ENCODE measurements at places on chromosomes 5 and 9. TPM values are rescaled to one million over a fixed set of nuclear protein-coding genes. Genes with fewer than 3 reads are reported as not detected.

DNA sequence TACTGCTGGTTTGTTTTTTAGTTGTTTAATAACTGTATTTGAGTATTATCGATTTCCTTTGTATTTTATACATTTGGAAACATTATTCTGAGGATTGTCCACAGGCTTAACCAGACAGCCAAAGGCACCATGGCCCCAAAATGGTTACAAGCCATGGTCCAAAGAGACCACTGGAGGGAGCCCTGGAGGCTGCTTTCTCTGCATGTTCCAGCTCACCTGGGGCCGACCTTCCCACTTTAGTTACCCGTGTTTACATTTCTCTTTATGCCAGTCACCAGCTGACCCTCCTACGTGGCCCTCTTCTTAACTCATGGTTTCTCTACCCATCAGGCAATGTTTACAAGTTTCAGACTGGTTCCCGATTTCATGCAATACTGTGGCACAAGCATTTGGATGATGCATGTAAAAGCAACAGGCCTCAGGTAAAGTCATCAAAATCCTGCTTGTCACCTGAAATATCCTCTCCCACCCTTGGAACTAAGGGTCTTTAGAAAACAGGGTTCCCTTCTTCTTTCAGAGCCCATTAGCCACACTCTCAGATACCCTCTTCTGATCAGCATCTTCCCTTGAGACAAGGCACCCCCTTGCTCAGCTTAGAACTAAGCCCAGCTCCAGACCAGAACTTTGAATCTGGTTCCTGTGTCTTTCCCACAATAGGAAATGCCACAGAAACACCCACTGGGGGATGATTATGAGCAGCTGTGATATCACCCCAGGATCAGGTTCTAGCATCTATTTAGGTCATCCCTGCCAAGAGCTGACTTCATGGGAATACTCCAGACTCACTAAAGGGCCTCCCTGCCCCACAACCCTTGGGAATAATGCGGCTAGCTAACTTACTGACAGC is 49.9 kb upstream of the GARNL3 start:
- no peaks in the 10 kb centered on the region for H3K27me3 ChIP-seq
- no peaks in the 10 kb centered on the region for H3K4me1 ChIP-seq
- no peaks in the 10 kb centered on the region for H3K36me3 ChIP-seq
- DNase-seq = peak; percentile 67

- no peak overlapping the region for H3K4me3 ChIP-seq
- peaks cover 3% of the 10 kb centered on the region for H3K27me3 ChIP-seq
- H3K27ac ChIP-seq = no peak overlapping the region
- H3K4me1 ChIP-seq = peaks cover 28% of the 10 kb centered on the region
- no peak for DNase-seq
- H3K36me3 ChIP-seq = no peaks in the 10 kb centered on the region
Observed at GRCh38 chr5:142221091-142221860, 103.5 kb downstream of the SPRY4 start.

ISCA1 gene
- 24.0 TPM for total RNA-seq

DNA sequence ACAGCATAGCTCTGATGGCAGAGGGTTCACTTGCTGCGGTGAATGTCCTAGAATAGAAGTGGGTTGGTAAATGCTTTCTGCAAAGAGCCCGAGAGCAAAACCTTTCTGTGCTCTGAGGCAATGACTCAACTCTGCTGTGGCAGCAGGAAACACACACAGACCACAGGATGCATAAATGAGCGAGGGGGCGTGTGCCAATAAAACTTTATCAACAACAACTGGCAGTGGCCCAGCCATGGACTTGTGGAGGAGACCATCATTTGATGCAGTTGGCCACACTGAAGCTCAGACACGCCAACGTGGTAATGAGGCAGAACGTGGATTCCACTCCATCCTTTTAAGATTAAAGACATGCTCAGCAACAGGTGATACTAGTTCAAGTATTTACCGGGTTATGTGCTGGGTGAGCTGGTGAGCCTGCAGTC is 6.8 kb downstream of the MRPL36 start:
- H3K36me3 ChIP-seq = peaks cover 26% of the 10 kb centered on the region
- peak overlapping the region; percentile 98 for H3K27ac ChIP-seq
- peak overlapping the region; percentile 88 for H3K4me3 ChIP-seq

- no peak overlapping the region for H3K27ac ChIP-seq
- H3K27me3 ChIP-seq = no peaks in the 10 kb centered on the region
- no peak for DNase-seq
- no peak overlapping the region for H3K4me3 ChIP-seq
- H3K36me3 ChIP-seq = no peaks in the 10 kb centered on the region
Observed at GRCh38 chr5:160643616-160644240, 208.3 kb downstream of the ATP10B start.

DNA sequence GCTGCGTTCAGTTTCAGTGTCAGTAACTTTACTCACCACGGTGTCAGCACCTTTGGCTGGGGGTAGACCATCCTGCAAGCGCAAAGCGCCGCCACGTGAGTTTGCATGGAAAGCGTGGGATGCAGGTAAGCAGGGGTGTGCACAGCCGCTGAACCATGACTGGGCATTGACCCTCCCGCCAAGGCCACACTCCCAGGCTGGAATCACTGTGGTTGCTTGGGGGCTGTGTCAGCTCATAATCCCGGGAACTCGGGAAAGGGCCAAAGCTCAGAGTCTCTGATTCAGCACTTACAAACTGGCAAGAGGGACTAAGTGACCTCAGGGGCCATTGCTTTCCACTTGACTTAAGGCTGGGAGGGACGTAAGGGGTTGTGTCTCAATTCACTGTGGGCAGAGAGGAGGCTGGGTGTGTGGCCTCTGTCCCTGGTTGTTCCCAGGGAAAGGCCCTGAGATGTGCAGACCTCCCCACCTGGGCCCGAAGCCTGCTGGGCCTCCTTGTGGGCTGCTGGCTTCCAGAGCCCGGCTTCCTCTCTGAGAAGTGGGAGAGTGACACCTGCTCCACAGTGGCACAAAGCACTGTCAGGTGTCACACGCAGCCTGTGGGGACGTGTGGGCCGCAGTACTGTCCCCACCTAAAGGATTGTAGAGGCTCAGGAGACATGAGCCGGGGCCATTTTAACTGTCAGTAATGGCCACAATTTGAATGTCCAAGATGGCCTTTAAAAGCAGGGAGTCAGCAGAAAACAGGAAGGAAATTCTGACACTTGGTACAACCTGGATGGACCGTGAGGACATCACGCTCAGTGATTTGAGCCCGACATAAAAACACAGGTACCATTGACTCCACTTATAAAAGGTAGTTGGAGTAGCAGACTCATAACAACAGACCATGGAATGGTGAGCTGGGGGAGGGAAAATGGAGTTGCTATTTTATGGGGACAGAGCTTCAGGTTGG is 16.7 kb downstream of the ABO start:
- H3K27ac ChIP-seq = no peak overlapping the region
- H3K4me3 ChIP-seq = no peak overlapping the region
- peaks cover 11% of the 10 kb centered on the region for H3K27me3 ChIP-seq
- no peaks in the 10 kb centered on the region for H3K4me1 ChIP-seq

GRCh38 chr5:133450286-133450685 is 162.1 kb downstream of the FSTL4 start:
- peaks cover 4% of the 10 kb centered on the region for H3K27me3 ChIP-seq
- H3K36me3 ChIP-seq = no peaks in the 10 kb centered on the region
- H3K4me3 ChIP-seq = no peak overlapping the region
- no peak for DNase-seq
- H3K4me1 ChIP-seq = no peaks in the 10 kb centered on the region

GRCh38 chr5:59037041-59037440 is 454.2 kb downstream of the RAB3C start:
- H3K27me3 ChIP-seq = no peaks in the 10 kb centered on the region
- peaks cover 51% of the 10 kb centered on the region for H3K4me1 ChIP-seq
- H3K27ac ChIP-seq = peak overlapping the region; percentile 97
- no peak for DNase-seq
- peaks cover 64% of the 10 kb centered on the region for H3K36me3 ChIP-seq

GRCh38 chr5:72840041-72840440 is 23.6 kb downstream of the TNPO1 start:
- H3K4me1 ChIP-seq = no peaks in the 10 kb centered on the region
- no peak for DNase-seq
- no peak overlapping the region for H3K27ac ChIP-seq
- H3K4me3 ChIP-seq = no peak overlapping the region
- peaks cover 3% of the 10 kb centered on the region for H3K27me3 ChIP-seq

DNA sequence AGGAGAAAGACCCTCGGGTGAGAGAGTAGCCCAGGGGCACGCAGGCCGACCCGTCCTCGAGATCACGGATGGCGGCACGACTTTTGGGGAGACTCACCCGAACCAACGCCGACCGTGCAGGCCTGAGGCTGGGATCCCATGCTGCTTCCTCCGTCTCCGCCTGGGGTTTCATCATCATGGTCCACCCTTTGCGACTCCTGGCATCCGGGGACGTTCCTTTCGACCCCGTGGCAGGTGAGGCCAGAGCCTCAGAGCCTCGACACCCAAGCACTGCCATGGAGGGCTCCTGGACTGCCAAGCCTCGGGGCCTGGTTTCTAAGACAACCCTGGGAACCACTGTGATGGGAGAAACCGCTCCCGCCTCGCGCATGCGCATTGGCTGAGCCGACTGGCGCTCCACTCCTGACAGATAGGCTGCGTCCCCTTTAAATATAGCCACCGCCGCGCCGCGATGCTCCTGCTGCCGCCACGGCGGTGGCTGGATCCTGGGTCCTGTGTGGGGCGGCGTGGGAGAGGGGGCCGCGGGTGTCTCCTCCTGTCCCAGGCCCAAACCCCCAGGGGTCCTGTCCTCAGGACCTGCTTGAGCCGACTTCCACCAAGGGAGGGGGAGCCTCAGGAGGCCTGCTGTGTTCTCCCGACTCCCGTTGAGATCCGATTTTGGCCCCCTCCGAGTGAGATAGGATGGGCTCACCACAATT is 481.6 kb downstream of the SPATA31A7 start:
- peak; percentile 10 for DNase-seq
- no peak overlapping the region for H3K27ac ChIP-seq
- no peaks in the 10 kb centered on the region for H3K4me1 ChIP-seq

- H3K4me3 ChIP-seq = no peak overlapping the region
- no peak overlapping the region for H3K27ac ChIP-seq
- H3K36me3 ChIP-seq = no peaks in the 10 kb centered on the region
Observed at GRCh38 chr5:75847561-75848021, 130.4 kb upstream of the POC5 start.

DNA sequence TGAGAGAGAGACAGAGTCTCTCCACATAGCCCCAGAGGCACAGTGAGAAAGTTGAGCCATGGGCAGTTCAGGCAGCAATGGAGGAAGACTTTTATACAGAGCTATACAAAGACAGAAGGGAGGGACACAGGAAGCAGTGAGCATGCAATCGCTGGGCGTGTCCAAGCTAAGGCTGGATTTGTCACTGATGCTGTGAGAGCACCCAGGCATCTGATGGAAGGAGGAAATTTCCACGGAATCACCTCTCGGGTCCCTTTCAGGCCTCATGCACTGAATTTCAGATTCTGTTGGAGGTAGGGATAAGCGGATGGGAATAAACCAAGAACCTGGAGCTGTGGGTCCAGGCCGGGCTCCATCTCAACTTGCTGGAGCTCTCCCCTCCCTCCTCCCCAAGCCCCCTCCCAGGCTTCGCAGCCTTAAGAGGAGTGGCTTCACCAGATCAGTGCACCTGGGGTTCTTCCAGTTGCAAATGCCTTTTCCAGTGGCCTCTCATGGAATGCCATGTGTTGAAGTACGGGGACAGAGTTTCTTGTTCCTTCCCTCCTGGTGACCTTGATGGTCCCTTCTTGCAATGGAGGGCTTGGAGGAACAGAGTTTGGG is 114.8 kb upstream of the ALDH1B1 start:
- peaks cover 36% of the 10 kb centered on the region for H3K4me1 ChIP-seq
- DNase-seq = no peak
- no peak overlapping the region for H3K4me3 ChIP-seq
- H3K36me3 ChIP-seq = no peaks in the 10 kb centered on the region

- H3K27ac ChIP-seq = no peak overlapping the region
- H3K27me3 ChIP-seq = no peaks in the 10 kb centered on the region
- peaks cover 37% of the 10 kb centered on the region for H3K4me1 ChIP-seq
- DNase-seq = no peak
Observed at GRCh38 chr5:113053511-113053995, 77.0 kb downstream of the DCP2 start.

UAP1L1 gene
- 21.9 TPM for total RNA-seq

DNA sequence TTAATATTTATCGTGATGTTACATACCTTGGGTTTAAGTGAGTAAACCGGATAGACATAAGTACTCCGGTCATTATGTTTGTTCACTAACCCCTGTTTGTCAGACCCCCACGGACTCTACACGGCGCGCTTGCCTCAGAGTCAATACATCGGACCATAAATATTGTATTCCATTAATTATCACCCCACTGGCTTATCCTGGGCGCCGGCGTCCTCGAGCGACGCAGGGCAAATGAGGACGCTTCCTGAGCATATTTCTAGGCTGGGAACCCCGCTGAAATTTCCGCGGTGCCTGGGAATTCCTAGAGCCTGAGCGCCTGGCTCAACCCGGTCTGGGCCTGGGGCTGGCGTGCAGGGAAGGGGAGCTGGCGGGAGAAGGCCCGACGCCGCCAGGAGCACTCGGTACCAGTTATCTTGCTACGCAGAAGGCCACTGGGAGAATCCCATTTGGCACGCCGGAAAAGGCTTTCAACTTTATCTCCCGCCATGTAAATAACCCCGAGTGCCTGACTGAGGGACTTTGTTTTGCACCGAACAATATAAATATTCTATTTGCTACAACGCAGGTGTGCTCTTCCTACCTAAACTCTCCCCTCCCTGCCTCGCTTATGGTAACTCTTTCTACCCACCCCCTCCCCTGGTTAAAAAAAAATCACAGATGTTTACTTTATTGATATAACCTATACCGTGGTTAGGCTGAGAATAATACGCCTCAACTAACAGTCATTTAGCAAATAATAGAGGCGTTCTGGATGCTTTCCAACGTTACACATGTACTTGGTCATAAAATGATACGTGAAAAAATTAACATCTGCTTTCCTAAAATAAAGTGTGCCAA is 19.4 kb downstream of the NR2F1 start:
- H3K27me3 ChIP-seq = peaks cover 39% of the 10 kb centered on the region
- H3K4me1 ChIP-seq = peaks cover 4% of the 10 kb centered on the region
- no peak overlapping the region for H3K27ac ChIP-seq
- H3K36me3 ChIP-seq = peaks cover 2% of the 10 kb centered on the region
- H3K4me3 ChIP-seq = no peak overlapping the region
- no peak for DNase-seq

CTXN3 gene
- total RNA-seq = not detected

GRCh38 chr5:92703976-92704375 is 877.0 kb downstream of the NR2F1-AS1 start:
- no peaks in the 10 kb centered on the region for H3K4me1 ChIP-seq
- no peak overlapping the region for H3K27ac ChIP-seq
- DNase-seq = no peak
- H3K36me3 ChIP-seq = no peaks in the 10 kb centered on the region
- no peaks in the 10 kb centered on the region for H3K27me3 ChIP-seq

IFNW1 gene
- total RNA-seq = not detected

DNA sequence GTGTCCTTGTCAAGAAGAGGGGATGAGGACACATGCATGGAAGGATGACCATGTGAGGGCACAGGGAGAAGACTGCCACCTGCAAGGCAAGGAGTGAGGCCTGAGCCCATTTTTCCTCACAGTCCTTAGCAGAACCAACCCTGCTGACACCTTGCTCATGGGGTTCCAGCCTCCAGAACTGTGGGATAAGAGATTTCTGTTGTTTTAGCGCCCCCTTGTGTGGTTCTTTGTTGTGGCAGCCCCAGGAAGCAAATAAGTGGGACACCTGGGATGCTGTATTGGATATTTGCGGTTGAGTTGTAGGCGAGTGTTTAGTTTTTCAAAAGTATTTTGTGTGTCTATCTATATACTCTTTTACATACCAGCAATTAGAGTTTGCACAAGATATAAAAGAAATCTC is 206.4 kb downstream of the NXNL2 start:
- H3K36me3 ChIP-seq = no peaks in the 10 kb centered on the region
- no peaks in the 10 kb centered on the region for H3K4me1 ChIP-seq
- H3K4me3 ChIP-seq = no peak overlapping the region
- peak; percentile 18 for DNase-seq

- H3K27me3 ChIP-seq = peaks cover 2% of the 10 kb centered on the region
- no peak overlapping the region for H3K27ac ChIP-seq
- no peaks in the 10 kb centered on the region for H3K4me1 ChIP-seq
- DNase-seq = no peak
Observed at GRCh38 chr9:32722704-32723103, 60.6 kb upstream of the TMEM215 start.
